H9 (cell line): ENCODE measurements at places on chromosomes 4 and X.

DNA sequence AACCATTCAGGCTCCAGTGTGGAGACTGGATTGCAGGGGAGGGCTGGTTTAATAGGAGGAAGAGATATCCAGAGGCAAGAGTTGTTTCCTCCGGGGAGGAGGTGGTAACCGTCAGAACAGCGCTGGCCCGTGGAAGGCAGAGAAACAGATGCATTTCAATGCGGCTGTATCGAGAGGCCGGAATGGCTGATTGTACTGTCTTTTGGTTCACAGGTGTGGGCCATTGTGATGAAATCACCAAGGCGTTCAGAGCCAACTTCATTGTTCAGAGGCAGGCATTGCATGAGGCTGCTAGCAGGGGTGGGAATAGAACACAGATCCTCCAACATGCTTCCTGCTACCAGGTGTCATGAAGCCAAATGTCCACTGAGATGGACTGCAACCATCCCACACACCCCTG lies 53.0 kb downstream of the SHOX start:
- DNase-seq, result peak; percentile 39

GRCh38 chr4:147773261-147774184 lies 41.6 kb downstream of the ARHGAP10 start:
- DNase-seq, result no peak

DNA sequence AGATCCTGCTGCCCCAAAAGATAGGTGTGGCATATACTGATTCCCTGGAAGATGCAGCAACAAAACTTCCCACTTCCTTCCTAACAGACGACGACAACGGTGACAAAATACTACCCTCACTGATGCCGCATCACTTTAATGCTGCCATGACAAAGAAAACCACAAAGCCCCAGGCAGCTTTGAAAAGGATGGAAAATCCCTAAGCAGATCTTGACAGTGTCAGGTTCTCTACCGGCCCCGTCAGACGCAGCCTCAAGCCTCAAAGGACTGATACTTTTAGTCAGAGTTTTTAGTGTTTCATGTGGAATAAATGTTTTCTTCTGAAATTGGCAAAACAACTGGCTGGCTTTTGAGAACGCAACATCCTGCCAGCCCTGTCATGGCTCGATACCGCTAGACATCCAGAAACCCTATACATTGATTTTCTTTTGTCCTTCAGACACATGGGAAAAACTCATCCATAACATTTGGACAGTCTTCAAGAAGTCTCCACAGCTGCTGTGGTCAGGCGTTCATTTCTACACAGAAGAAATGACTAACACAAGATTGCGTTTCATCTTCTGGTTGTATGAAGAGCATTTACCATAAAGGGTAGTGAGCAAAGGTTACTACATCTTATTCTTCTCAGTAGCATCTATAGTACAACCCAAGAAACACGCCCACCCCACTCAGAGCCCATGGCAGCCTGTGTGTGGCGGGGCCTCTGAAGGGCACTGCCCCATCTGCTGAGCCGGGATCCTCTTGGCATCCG lies 60.1 kb downstream of the GATB start:
- no peak for DNase-seq

DNA sequence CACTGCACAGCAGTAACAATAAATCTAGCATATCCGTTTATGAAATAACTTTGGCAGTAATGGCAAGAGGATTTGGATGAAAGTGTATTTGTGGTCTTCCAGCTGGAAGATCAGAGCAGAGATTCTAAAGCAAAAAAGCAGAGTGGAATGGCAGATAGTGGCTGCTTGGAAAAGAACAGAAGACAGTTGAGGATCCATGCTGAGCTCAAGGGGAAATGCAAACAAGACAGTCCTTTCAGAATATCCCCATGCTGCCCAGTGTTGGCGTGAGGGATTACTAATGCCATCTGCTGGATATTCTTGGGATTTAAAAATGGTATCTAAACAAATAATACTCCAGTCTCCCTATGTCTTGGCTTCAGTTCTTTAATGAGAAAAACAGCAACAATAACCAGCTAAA lies 629.1 kb upstream of the ATOH1 start:
- peak; percentile 55 for DNase-seq

DNA sequence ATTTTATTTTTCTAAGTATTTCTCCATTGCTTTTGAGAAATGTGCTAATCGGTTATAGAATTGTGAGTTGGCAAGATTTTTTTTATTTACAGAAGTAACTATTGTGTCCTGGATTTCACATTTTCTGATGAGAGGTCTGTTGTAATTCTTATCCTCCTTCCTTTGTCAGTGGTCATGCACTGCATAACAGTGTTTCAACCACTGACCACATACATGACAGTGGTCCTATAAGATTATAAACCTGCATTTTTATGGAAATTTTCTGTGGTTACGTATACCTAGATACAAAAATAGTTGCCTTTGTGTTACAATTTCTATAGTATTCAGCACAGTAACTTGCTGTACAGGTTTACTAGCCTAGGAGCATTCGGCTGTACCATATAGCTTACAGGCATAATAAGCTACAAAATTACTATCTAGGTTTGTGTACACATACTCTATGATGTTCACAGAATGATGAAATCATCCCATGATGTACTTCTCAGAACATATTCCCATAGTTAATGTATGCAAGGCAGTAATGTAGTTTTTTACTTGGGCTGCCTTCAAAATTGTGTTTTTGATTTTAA lies 47.8 kb downstream of the APELA start:
- DNase-seq, result no peak

DNA sequence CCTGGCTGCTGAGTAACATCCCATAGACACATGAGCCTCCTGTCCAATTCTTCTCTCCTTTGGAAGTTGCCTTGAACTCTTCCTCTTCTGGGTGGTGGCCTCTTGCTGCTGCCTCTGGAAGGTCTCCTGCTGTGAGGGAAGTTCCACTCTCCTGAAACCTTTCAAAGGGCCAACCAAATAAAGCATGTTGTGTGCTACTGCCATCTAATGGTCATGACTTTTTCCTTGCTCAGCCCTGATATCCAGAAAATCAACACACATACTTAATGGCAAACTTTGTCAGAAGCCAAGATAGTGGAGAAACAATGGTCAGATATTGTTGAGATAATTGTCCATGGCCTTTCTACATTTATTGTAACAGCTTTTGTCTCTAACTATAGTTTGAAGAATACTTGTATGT lies 19.1 kb upstream of the ZXDA start:
- no peak for DNase-seq

DNA sequence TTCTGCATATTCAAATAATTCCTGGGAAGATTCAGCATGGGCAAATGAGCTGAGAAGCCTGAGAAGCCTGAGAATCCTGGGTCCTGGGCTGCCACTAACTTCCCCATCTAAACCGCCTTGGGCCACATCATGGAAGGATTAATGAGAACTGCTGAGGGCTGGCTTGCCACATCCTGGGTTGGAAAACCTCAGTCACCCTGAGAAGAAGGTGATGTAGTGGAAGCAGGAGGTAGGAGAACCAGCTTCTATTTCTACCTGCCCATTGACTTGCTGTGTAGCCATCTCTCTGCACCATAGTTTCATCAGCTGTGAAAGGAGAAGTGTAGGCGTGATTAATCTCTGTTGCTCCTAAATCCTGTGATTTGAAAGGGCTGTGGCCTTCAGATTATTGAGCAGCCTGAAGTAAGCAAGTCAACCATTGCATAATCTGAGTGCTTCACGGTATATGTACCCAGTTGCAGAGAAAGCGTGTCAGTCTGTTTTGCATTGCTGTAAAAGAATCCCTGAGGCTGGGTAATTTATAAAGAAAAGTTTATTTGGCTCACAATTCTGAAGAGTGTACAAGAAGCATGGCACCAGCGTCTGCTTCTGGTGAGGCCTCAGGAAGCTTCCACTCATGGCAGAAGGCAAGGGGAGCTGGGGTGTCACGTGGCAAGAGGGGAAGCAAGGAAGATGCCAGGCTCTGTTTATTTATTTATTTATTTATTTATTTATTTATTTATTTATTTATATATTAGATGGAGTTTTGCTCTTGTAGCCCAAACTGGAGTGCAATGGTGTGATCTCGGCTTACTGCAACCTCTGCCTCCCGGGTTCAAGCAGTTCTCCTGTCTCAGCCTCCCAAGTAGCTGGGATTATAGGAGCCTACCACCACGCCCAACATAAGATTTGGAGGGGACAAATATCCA lies 140.9 kb upstream of the ATP6AP2 start:
- DNase-seq, result no peak

DNA sequence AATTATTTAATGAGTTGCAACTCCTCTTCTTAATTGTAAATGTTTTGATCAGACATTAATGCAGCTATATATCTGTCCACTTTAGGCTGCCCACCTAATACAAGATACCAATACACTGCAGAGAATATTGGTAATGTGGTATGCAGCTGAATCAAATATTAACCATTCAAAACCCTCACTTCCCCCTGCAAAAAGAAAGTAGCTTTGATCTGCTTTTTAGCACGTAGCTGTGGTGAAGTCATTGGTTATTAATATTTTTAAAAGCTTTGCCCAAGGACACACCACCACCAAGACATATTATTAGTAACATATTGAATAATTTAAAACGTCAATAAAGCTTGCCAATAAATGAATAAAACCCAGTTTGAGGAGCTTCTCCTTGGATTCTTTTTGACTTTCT lies 28.6 kb upstream of the CYP2U1 start:
- no peak for DNase-seq

GRCh38 chrX:20530406-20530921 lies 263.8 kb upstream of the RPS6KA3 start:
- peak; percentile 48 for DNase-seq

- DNase-seq, result peak; percentile 75
These were observed at the start of gene TEC for GRCh38 chr4:48268956-48269860. TEC (minus strand) TSS chr4:48269838; CDS start chr4:48228614, 41,224 bp downstream.

DNA sequence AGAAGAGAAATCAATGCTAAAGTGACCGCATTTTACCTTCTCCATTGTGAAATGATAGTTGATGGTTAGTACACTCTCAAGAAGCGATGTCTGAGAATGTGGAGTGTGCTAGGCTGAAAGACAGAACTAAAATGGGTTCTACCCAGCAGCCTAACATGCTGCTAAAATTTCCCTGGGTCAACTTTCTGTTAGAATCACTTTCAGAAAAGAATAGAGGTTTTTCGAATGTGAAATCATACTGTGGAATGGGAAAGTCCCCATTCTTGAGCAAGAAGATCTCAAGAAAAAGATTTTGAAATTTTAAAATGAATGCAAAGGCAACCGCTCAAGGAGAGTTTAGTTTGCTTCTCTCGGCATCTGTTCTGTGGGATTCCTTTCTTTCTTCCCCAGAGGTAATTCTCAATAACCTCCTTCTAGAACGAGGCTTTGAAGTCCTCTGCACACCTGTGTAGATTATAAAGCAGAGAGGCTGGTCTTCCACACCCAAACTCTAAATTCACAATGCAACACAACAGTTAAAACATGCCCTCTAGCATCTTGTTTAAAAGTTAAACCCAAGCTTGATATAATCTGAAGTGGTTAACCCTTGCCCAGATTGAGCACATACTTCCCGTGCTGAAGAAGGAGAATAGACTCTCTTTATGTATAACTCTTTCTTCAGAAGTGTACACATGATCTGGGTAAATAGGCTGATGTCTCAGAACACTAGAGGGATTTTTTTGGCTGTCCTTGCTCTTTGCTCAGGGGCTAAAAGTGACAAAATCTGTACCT lies 208.7 kb upstream of the KLF3 start:
- no peak for DNase-seq
